ENCODE measurements at places on chromosomes 6 and 20. TPM values are rescaled to one million over a fixed set of nuclear protein-coding genes. Genes with fewer than 3 reads are reported as not detected.

The LGSN gene
- not detected for polyA plus RNA-seq

The RSPH3 gene
- polyA plus RNA-seq: 2.4 TPM

The PDSS2 gene
- polyA plus RNA-seq: 5.0 TPM

The PNPLA1 gene
- 0.26 TPM for polyA plus RNA-seq

The BACH2 gene
- 45.5 TPM for polyA plus RNA-seq

The MTCH1 gene
- polyA plus RNA-seq: 217 TPM

The SNAI1 gene
- polyA plus RNA-seq: not detected

The HLA-DMB gene
- polyA plus RNA-seq: 4.5 TPM

The SPTLC3 gene
- not detected for polyA plus RNA-seq

The ISM1 gene
- polyA plus RNA-seq: not detected

The KIF6 gene
- 2.1 TPM for polyA plus RNA-seq

The MEP1A gene
- polyA plus RNA-seq: not detected

The BNIP5 gene
- not detected for polyA plus RNA-seq

The KIAA0408 gene
- 109 TPM for polyA plus RNA-seq

The NRSN1 gene
- polyA plus RNA-seq: 24.5 TPM

The PKIB gene
- 26.2 TPM for polyA plus RNA-seq

The SYCP2L gene
- polyA plus RNA-seq: 9.4 TPM

The SEL1L2 gene
- polyA plus RNA-seq: not detected

The C20orf141 gene
- polyA plus RNA-seq: not detected

The SCUBE3 gene
- polyA plus RNA-seq: 7.3 TPM

The DLK2 gene
- 19.8 TPM for polyA plus RNA-seq

The RRAGD gene
- 32.2 TPM for polyA plus RNA-seq

The PRSS16 gene
- polyA plus RNA-seq: not detected

The ABCC10 gene
- polyA plus RNA-seq: 29.6 TPM

The TAPBP gene
- 1.2 TPM for polyA plus RNA-seq

The MDN1 gene
- 17.8 TPM for polyA plus RNA-seq

The PTCHD4 gene
- 3.4 TPM for polyA plus RNA-seq

The PLCB1 gene
- 11.4 TPM for polyA plus RNA-seq

The AGER gene
- polyA plus RNA-seq: 7.5 TPM

The RIPPLY2 gene
- 5.0 TPM for polyA plus RNA-seq

The CST4 gene
- not detected for polyA plus RNA-seq

The RAET1G gene
- polyA plus RNA-seq: not detected

The ID1 gene
- 26.3 TPM for polyA plus RNA-seq

The MMUT gene
- 24.0 TPM for polyA plus RNA-seq

The TRIM31 gene
- not detected for polyA plus RNA-seq

The MATN4 gene
- not detected for polyA plus RNA-seq

The PLCB4 gene
- polyA plus RNA-seq: 13.1 TPM

The GGTLC1 gene
- polyA plus RNA-seq: not detected

The ESR1 gene
- 0.14 TPM for polyA plus RNA-seq

The SNHG17 gene
- 23.1 TPM for polyA plus RNA-seq

The MROH8 gene
- 2.5 TPM for polyA plus RNA-seq

The KCNQ5 gene
- 0.10 TPM for polyA plus RNA-seq

The HLA-DOA gene
- polyA plus RNA-seq: not detected
